Coronary artery (tissue), 2 donors: ENCODE measurements at places on chromosomes 12 and 14.

DNA sequence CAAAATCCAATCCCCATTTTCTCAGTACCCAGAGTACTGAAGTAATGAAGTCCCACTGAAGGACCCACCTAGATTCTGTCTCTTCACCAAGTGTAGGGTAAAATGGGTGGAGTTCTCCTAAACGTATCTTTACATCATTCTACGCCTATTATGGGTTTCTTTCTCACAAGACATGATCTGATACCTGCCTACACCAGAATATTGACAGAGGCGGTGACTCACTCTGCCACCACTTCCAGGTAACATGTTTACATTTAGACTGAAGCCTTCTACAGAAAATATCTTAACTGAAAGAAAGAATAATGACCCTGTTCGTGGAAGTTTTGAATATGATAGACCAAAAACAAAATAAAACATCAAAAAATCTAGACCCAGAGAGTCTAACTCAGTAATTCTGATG, 89.8 kb downstream of the BTG1 start:
- no peak for DNase-seq

DNA sequence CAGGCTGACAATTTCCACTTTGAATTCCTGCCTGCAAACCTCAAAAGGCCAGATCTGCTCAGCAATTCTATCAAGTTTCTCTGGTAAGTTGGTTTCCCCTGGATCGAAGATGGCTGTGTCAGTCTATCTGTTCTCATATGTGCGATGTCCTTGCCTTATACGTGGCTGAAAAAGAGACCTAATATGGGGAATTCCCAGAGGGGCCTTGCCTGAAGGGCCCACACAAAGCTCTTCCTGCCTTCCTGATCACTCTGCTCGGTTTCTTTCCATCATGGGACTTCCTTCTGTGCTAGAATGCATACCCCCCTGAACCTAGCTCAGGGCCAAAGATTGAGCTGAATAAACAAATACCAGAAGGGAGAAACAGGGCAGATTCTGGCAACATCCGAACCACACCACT, 13.2 kb downstream of the TCL1B start:
- DNase-seq, result no peak

- DNase-seq, result no peak
These were observed 70.9 kb upstream of the PIWIL1 start for GRCh38 chr12:130266751-130267150.

DNA sequence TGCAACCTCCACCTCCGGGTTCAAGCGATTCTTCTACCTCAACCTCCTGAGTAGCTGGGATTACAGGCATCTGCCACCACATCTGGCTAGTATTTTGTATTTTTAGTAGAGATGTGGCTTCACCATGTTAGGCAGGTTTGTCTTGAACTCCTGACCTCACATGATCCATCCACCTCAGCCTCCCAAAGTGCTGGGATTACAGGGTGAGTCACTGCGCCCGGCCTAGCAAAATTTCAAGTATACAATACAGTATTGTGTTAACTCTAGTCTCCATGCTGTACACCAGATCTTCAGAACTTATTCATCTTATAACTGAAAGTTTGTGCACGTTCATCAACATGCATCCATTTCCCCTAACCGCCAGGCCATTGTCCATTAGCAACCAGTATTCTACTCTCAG, 115.1 kb upstream of the MDGA2 start:
- DNase-seq, result no peak

DNA sequence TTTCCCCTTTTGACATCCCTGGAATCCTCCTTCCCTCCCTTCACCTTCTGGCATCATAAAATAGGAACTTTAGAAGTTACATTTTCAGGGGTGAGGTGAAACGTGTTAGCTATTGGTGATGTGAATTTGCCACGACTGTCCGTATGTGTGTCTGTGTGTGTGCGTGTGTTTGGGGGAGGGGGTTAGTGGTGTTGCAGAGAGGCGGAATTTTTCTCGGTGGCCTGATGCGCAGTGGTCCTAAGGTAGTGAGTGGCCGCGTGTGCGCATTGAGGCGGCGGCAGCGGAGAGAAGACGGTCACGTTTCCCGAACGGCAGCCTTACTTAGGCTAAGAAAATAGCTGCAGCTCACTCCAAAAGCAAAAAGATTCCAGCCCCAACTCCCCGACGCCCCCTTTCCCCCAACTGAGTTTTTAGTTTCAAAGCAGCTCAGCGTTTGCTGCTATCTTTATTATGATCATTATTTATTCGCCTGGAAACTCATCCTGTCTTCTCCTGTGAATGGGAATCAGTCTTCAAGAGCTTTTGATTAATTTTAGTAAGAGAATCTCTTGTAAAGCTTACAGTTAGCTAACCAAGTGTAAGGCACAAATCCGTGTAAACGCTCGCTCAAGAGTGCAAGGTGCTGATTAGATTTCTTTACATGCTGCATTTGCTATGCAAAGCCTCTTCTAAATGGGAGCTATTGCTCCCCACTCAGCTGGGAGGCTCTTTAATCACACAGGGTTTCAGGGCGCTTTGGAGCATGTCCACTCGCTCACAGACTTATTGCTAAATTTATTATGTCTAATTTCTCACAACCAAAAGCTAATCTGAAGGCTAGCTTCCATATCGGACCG, 4.7 kb downstream of the FLRT2 start:
- no peak for DNase-seq

DNA sequence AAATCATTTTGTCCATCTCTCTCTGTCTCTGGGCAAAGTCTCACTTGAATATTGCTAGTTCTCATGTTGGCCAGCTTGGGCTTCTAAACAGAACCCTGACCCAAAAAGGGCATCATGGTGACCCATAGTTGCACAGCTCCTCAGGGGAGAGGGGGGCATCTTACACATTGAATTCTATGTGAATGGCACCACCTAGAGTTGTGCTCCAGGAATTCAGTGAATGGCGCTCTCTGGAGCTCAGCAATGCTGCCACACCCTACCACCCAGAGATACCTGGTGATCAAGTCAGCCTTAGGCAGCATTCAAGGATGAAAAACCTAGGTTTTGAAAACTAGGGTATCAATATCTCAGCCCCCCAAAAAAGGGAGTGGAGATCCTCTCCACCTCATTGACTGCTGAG, 50.6 kb downstream of the SMUG1 start:
- no peak for DNase-seq

GRCh38 chr12:108989376-108989775, 31.5 kb downstream of the SVOP start:
- no peak for DNase-seq

DNA sequence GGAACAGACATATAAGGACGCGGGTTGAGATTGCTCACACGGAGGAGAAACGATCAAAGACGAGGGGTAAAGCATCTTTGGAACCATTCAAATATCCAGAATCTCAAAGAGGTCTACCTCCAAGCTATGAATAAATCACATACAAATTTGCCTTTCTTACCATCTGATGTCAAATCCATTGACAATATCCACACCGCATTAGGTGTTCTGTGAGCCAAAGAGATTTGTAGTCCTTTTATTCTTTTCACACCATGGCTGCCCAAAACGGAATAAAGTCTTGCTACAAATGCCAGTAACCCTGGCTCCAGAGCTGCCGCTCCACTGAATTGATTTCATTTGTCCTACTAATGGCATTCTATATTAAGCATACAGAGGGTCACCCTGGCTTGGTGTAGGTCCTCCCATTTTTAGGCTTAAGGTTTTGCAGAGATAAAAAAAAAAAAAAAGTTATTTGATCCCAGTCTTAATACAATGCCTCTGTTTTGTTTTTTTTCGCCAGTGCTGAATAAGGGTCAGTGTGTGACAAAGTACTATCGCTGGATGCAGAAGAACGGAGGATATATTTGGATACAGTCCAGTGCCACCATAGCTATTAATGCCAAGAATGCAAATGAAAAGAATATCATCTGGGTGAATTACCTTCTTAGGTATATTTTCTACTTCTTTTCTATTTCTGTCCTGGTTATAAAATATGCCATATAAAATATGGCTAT, 157.3 kb downstream of the EGLN3 start:
- no peak for DNase-seq

GRCh38 chr12:9759694-9760093, 1.0 kb downstream of the CD69 start:
- no peak for DNase-seq

GRCh38 chr14:31568671-31569070, 7.5 kb downstream of the NUBPL start:
- DNase-seq, result no peak

- DNase-seq, result no peak
These were observed 1.0 kb downstream of the ITFG2 start for GRCh38 chr12:2813214-2814185.
